ENCODE measurements at places on chromosomes 11 and 22. TPM values are rescaled to one million over a fixed set of nuclear protein-coding genes. Genes with fewer than 3 reads are reported as not detected.
A peak's percentile ranks its signal among the peaks of the same experiment; 100 is the strongest.

DNA sequence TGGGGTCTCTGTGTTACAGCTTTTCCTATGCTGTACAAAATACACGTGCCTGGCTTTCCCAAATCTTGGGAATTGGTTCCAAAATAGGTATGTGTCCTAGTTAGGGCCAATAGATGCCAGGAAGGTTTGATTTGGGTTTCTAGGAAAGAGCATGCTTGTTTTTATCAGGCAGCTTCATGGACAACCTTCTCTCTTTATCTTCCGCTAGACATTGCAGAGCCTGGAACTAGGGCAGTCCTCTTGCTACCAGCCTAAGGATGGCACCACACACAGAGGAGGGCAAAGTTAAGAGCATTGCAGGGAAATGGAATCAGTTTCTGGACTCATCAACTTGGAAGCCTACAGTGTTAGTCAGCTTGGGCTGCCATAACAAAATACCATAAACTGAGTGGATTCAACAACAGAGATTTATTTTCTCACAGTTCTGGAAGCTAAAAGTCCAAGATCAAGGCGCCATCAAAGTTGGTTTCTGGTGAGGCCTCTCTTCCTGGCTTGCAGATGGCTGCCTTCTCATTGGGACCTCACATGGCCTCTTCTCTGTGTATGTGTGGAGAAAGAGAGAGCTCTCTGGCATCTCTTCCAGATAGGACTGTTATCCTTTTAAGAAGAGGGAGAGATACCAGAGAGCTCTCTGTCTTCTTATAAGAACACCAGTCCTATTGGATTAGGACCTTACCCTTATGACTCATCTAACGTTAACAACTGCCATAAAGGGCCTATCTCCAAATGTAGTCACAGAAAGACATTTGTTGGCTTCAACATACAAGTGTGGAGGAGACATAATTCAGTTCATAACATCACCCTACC lies 27.3 kb upstream of the CREB3L1 start:
- DNase-seq, result no peak

DNA sequence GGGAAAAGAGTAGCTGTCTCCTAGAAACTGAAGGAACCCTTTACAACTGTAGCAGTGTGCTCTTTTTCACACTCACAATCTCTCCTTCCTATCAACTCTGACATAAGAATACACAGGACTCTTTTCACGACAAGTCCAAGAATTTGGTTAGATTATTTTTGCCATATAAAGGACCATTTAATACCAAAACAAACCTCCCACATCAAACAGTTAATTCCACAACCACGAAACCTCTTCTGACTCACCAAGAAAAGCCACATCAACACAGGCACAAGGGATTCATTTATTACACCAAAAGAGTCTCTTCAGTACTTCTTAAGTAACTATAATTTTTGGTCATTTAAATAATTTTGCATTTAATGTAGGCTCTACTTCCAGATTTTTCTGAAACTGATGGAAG lies 222.6 kb upstream of the PITPNB start:
- peak; percentile 25 for DNase-seq

The RCOR2 gene
- total RNA-seq, result 1.8 TPM

- no peak for DNase-seq
Observed at GRCh38 chr11:76459846-76460245, 15.0 kb downstream of the EMSY start.

The FOLR3 gene
- total RNA-seq, result 11.4 TPM

DNA sequence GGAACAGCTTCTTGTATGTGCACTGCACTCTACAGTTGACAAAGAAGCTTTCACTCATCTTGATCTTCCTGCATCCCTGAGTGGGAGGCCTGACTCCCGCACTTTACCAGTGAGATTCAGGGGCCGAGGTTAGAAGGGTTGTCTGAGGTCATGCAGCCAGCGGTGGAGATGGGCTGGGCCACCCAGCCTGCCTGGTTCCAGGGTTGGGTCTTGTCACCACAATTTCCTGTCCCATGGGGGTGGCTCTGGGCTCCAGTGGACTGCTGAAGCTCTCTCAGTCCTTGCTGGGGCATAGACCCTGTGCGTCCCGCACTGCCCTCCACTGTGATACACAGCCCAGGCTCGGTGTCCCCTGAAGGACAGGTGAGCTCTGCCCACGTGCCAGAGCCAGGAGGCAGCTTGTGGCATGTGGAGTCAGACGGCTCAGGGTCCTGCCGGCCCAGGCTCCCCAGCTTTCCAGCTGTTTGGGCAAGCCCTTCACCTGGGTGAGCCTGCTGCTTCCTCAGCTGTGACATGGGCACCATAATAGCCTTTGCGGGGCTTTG lies 6.9 kb upstream of the MYO7A start:
- DNase-seq, result no peak

DNA sequence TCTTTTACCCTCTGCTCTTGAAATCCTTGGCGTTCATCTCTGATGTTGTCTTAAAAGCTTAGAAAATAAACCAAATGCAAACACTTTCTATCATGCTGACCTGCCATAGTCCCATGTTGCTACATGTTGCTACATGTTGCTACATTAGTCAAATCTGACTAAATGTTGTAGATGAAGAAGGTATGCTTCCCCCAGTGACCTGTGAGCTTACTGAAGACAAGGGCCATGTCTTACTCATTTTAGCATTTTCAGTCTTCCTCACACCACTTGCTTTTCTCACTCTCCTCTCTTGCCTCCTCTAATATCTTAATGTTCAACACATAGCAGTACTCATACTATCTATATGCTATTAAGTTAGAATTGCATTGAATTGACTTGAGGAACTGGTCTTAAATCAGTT lies 346.4 kb upstream of the MTNR1B start:
- DNase-seq, result peak; percentile 60

The AP1B1 gene
- 80.3 TPM for total RNA-seq

DNA sequence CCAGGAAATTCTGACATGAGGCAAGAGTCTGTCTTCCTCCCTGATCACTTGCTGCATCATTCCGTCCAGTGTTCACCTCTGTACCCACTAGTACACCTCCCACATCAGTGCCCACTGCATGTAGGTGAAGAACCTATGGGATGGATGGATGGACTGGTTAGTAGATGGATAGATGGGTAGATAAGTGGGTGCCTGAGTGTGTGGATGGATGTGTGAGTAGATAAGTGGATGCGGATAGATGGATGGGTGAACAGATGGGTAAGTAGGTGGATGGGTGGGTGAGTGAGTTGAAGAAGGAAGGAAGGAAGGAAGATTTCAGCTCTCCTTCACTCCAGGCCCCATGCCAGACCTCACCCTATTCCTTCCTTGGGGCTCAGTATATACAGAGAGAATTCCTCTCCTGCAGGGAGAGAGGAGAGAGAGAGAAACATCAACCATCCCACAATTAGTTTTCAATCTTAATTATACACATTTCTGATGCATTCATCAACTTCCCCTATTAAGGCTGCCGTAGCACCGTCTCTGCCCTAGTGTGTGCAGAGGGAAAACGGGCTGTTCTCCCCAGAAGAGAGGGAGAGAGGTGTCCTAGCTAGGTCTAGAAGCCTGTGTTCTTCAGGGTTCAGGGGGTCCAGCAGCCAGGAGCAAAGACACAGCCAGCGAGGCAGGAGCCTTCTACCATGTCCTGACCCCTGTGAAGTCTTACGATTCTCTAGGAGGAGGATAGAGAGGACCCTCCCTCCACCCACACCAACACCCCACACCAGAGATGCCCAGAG lies 125.3 kb downstream of the BUD13 start:
- DNase-seq, result no peak

- DNase-seq, result no peak
Observed at GRCh38 chr11:10746871-10747270, 4.2 kb upstream of the CTR9 start.

DNA sequence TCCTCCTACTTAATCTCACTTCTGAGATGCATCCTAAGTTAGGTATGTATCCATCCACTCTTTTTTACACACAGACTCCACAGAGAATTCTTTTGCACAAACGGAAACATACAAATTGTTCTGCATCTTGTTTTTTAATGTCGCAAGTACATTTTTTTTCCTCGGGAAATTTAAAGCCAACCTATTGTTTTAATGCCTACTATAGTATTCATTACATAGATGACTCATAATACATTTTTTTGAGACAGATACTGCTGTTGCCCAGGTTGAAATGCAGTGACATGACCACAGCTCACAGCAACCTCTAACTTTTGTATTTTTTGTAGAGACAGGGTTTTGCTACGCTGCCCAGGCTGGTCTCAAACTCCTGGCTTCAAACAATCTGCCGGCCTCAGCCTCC lies 90.8 kb upstream of the TMEM45B start:
- peak; percentile 43 for DNase-seq

DNA sequence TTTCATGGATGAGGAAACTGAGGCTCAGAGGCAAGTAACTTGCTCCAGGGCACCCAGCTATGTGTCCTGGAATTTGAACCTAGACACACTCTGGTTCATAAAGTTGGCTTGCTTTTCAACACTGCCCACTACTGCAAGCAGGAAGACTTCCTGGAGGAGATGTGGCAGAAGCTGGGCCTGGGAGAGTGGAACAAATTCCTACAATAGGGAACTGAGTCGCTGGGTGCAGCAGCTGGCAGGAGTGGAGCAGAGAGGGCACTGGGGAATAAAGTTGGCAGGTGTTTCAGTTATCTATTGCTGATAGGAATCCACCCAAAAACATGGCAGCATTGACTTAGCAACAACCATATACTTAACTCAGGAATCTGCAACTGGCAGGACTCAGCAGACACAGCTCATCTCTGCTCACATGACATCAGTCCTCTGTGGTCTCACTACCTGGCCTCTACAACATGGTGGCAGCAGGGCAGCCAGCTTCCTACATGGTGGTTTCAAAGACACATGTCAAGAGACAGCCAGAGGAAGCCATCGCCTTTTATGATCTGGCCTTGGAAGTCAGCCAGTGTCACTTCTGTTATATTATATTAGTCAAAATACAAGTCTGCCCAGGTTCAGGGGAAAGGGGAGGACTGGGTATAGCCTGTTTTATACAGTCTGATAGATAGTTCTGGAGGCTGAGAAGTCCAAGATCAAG lies 10.6 kb upstream of the CARD10 start:
- DNase-seq, result no peak

DNA sequence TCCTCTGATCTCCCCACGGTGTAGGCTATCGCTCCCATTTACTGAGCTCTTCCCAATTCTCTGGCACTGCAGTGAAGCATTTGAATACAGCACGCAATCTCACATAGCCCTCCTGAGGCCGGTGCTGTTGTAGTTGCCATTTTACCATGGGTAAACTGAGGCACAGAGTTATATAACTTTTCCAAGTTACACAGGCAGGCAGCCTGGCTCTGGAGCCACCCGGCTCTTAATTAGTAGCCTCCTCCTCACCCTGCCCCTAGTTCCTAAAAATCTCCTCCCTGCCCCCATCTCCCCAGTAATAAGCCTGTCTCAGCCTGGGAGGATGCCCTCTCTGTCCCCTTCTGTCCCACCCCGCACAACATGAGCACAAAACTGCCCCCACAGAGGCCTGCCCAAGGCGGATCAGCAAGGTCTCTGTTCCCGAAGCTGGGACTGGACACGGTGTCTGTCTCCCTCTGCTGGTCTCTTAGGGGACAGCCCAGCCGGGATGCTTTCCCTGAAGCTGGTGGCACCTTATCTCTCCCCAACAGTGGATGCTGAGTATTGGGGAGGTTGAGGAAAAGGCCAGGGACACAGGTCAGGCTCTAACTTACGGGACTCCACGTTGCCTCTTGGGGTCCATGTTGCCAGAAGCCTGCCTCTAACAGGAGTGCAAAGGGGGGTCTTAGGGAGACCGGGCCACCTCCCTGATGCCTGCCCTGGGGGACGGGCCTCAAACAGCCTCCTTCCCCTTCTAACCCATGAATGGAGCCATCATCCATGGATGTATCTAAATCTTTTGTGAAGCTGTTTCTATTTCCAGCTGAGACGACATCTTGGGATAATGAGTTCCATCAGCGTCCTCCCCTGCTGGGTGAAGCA lies 9.1 kb upstream of the CLCF1 start:
- no peak for DNase-seq

The OR5AL1 gene
- not detected for total RNA-seq

GRCh38 chr22:40376149-40376548 lies 5.8 kb downstream of the SGSM3 start:
- DNase-seq, result no peak

The DAGLA gene
- total RNA-seq, result 0.18 TPM

DNA sequence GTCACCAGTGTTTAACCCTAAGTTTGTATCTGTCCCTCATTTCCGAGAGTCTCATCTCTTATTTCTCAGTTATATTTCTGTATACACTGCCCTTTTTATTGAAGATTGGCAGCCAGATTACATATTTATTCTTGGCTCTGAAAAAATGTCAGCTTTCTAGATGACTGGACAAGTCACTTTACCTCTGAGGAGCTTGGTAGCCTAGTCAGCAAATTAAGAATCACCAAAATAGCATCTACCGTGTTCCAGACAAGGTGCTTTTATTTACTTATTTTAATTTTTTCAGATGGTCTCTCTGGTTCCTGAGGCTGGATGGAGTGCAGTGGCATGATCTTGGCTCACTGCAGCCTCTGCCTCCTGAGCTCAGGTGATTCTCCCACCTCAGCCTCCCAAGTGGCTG lies 5.6 kb upstream of the RBM4 start:
- no peak for DNase-seq

- no peak for DNase-seq
Observed at GRCh38 chr11:134624166-134624920, 212.3 kb upstream of the B3GAT1 start.

DNA sequence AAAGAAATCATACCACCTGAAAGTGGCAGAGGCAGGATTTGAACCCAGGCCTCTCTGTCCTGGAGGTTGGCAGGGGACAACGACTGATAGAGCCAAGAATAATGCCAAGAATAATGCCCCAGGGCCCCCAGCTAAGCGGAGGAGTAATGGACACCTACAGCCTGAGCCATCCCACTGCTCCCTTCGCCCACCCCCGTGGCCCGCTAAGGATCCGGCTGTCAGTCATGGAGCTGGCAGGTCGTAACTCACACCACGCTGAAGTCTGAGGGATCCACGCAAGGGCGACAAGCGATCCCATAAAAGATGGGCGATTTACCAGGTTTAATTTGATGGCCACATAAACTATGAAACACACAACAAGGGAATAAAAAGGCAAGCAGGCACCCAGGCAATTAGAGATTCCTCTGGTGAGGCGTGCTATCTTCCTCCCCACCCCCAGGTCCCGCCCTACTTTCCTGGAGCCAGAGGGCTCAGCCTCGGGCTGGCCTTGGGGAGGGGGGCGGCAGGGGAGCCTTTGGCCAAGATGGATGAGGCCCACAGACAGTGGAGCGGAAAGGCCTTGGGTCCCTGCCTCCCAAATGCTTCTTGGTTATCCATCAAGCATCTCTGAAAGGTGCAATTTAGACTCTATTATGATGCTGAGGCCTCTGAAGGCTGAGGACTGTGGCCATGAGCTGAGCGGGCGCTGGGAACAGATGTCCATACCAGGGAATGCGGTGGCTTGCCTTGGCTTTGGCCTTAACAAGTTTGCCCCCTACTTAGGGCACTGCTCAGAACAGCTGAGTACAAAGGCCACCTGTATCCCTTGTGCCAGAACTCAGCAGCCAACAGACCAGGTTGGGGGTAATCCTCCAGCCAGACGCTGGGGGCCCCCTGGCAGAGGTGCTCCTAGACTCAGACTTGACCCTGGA lies 55.2 kb downstream of the MACROD1 start:
- DNase-seq, result no peak

DNA sequence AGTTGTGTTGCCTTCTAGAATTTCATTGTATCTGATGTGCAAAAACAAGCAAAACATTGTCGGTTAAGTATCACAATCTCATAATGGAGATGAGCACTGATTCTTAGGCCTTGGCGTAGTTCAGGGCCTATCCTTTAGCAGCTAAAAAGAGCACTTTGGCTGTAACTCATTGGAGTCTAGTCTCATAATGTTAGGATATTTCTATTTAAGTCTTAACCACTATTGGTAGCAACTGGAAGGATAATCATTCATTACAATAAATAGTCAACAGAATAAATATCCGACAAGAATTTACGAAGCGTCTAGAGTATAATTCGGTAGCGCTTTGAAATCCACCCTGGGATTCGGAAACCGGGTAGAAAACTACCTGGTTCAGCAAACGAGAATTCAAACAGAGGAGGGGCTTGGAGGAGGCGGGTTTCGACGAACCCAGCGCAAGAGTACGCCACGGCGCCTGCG lies 461 bp upstream of the EED start:
- DNase-seq, result peak; percentile 83
